ENCODE measurements at places on chromosomes 4 and X. TPM values are rescaled to one million over a fixed set of nuclear protein-coding genes. Genes with fewer than 3 reads are reported as not detected.

DNA sequence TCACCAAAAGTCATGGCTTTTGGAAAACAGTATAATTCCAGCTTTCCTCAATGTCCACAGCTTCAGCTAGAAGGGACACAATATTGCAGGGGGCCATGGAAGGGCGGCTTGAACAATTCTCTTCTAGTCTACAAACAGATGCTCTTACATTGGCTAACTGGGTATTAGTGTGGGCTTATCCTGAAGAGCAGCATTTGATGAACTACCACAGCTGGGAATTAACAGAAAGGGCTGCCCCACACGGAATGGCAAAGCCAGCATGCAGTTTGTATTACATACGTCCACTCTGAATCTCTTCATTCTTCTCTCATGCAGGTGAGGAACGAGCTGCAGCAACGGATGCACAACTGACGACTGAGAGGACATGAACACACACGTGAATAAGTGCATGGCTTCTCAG, 13.0 kb upstream of the PDCL2 start:
- H3K27me3 ChIP-seq, result no peaks in the 10 kb centered on the region
- no peaks in the 10 kb centered on the region for H3K4me1 ChIP-seq
- DNase-seq, result no peak
- no peak overlapping the region for H3K27ac ChIP-seq

- no peak overlapping the region for H3K4me3 ChIP-seq
- H3K4me1 ChIP-seq, result no peaks in the 10 kb centered on the region
- no peaks in the 10 kb centered on the region for H3K36me3 ChIP-seq
- no peaks in the 10 kb centered on the region for H3K27me3 ChIP-seq
- no peak for DNase-seq
- H3K27ac ChIP-seq, result no peak overlapping the region
Measured at GRCh38 chrX:51737091-51737490, 6.2 kb upstream of the GSPT2 start.

DNA sequence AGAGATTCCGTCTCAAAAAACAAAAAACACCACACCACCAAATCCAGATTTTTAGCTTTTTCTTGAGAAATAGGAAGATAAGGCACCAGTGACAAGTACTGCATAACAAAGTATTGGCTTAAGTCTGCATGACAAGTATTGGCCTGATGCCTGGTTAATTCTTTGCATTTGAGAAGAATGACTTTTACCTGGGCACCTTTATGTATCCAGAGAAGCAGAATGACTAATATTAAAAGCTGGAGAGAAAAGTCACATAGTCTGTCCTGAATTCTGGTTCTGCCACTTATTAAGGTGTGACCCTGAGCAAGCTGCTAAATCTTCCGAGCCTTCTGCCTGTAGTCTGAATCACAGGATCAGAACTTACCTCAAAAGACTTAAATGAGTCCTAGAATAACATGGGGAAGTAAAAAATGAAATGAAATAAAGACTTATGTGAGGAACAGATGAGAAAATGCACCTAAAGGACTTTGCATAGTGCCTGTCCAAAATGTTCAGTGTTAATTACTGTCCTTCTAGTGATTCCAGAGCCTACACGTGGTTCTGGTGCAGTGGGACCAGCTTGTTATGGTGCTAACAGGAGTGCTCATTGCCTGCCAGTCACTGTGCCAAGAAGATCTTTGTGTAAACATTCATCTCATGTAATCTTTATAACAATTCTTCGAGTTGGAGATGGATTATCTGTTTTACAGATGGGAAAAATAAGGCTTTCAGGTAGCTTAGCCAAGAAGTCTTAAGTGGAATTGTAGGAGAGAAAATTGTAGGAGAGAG, 31.6 kb downstream of the UGDH start:
- no peak for DNase-seq
- H3K4me3 ChIP-seq, result no peak overlapping the region
- H3K36me3 ChIP-seq, result peaks cover 5% of the 10 kb centered on the region

DNA sequence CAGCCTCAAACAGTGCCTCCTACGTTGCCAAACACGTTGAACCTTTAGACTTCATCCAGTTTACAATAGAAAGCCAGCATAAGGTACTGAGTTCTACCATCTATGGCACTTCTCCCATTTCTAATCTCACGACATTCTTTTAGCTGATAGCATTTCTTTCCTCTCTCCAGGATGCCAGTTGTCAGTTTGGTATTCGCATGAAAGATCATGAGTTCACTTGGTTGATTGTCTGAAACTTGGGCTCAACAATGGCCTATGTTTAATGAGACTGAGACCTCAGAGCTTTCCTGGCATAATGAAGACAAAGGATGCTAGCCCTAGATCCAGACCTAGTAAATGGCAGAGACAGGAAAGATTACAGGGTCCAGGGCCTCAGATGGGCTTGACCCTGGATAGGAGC, 69.2 kb upstream of the SPRY1 start:
- H3K27me3 ChIP-seq, result no peaks in the 10 kb centered on the region
- no peak for DNase-seq
- no peak overlapping the region for H3K4me3 ChIP-seq
- no peak overlapping the region for H3K27ac ChIP-seq

GRCh38 chr4:186445040-186445439, 110.3 kb downstream of the MTNR1A start:
- no peaks in the 10 kb centered on the region for H3K27me3 ChIP-seq
- H3K4me1 ChIP-seq, result no peaks in the 10 kb centered on the region
- H3K4me3 ChIP-seq, result no peak overlapping the region
- no peak for DNase-seq

DNA sequence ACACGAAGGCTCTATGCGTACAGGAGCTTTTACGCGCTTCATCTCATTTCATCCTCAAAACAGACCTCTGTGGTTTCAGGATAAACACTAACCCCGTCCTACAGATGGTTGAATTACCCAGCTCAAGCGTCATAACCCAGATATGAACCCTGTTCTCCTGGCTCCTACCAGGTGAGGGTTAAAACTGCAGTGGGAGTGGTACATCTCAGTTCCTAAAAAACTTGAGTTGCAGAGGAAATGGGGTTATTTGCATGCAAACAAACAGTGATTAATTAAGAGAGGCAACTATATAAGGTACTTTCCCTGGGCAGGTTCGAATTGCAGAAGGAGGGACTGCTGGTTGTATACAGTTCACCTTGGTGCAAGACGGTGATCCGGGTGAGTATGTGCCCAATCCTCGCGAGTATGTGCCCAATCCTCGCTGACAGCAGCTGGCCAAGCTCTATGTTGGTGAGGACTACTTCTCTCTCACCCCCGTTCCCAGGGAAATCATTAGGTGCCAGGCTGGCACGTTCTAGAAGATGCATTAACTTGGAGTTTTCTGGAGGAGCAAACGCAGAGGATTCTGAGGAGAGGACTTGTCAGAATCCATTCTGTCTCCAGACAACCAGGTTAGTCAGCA, 72.6 kb downstream of the FHDC1 start:
- no peak for DNase-seq
- H3K27ac ChIP-seq, result no peak overlapping the region
- no peak overlapping the region for H3K4me3 ChIP-seq

COL4A5 gene
- polyA plus RNA-seq, result 0.60 TPM

DNA sequence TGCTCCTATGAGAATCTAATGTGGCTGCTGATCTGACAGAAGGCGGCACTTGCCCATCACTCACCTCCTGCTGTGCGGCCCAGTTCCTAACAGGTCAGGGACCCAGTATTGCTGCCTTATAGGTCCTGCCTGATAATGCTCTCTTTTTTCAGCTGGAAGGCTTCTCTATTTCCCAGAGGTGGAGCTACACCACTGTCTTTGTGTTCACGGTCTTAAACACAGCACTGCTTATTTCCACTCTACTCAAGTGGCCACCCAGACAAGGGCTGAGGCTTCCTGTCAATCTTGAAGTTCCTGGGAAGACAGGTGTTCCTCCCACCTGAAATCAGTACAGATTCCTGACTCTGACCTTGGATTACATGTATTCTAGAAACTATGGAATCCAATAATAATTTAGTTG, 270.6 kb downstream of the NR3C2 start:
- no peaks in the 10 kb centered on the region for H3K4me1 ChIP-seq
- DNase-seq, result no peak
- no peak overlapping the region for H3K27ac ChIP-seq
- no peaks in the 10 kb centered on the region for H3K36me3 ChIP-seq
- no peak overlapping the region for H3K4me3 ChIP-seq

GRCh38 chrX:131262738-131263679, 26.1 kb downstream of the IGSF1 start:
- H3K4me1 ChIP-seq, result no peaks in the 10 kb centered on the region
- DNase-seq, result no peak
- no peak overlapping the region for H3K27ac ChIP-seq
- H3K4me3 ChIP-seq, result no peak overlapping the region
- no peaks in the 10 kb centered on the region for H3K36me3 ChIP-seq

FREM3 gene
- polyA plus RNA-seq, result not detected

DNA sequence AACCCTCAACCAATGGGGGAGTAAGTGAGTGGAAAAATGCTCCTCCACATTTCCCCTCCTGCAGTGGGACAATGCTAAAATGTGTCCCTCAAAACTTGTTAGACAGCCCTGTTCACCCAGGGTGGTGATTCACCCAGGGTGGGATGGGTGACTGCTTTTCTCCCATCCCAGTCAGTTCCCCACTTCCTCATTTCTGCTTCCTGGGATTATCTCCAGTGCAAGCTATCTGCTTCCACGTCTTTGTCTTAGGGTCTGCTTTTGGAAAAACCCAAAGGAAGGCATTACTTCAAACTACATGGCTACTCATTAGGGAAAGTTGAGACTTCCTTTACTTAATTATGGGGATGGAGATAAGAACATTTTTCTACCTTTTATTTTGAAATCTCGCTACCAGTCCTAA, 45.5 kb downstream of the ETNPPL start:
- DNase-seq, result no peak
- no peaks in the 10 kb centered on the region for H3K4me1 ChIP-seq
- no peak overlapping the region for H3K27ac ChIP-seq
- H3K4me3 ChIP-seq, result no peak overlapping the region
